NCI-H1436 treated with DMSO at 0.1 percent for 48 hours (cell line): ENCODE measurements at places on chromosomes 7 and 10.

- DNase-seq = no peak
These were observed 946.8 kb upstream of the POT1 start for GRCh38 chr7:125876431-125876830.

DNA sequence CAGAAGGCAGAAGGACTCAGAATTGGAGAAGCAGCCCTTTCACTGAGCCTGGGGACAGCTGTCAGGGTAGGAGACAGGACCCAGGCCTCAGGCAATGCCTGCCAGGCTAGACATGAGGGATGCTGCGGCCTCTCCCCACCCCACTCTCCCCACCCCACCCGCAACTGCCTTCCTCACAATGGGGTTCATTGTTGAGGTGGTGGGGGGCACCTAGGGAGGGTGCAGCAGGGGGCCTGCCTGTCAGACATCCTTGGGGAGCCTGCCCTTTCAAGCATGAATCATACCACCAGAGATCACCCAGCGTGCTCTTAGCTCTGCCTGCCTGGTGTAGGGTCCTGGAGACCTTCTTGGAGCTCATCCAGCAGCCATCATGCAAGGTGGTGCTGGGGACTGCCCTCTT, at the start of gene C10orf62:
Gene C10orf62 (plus strand): TSS at position 243 of the 400 bp plus-strand sequence. CDS start 177 bp downstream, outside the sequence.
- DNase-seq = no peak

GRCh38 chr10:60479305-60480020, 89.8 kb upstream of the ANK3 start:
- no peak for DNase-seq

GRCh38 chr7:31059551-31059950, 7.4 kb downstream of the ADCYAP1R1 start:
- no peak for DNase-seq

GRCh38 chr7:12493407-12493806, 77.1 kb upstream of the SCIN start:
- DNase-seq = no peak

- DNase-seq = no peak
These were observed 173.1 kb downstream of the KIAA1217 start for GRCh38 chr10:24382045-24382444.

DNA sequence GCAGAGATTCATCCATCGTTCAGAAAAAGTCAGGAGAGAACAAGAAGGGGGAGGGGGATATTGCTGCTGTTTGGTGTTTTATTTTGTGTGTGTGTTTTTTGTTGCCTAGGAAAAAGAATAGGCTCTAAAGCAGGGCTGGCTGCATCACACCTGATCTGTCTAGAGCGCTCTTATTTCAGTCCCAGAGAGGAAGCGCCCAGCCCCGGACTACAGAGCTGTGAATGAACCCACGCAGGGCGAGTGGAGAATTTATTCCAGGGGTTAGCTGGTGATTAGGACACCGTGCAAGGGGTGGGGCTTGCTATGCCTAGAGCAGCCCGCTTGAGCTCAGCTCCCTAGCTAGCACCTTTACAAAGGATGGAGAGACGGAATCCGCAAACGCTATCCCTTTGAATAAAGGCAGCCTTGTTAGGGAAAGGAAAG, 621 bp upstream of the FAM13C start:
- no peak for DNase-seq

DNA sequence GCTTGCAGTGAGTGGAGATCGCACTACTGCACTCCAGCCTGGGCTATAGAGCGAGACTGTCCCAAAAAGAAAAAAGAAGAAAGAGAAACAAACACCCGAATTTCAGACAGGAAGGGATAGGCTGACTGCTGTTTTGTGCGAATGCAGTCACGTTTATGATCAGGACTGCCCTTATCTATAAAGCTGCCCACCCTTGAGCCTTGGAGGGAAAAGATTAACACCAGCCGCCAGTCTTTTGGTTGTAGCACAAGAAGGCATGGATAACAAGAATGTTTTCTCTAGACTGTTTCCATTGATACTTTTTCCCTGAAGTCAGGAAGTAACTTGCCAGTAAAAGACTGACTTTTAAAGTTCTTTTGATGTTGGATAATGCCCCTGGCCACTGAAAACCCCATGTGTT, 314.0 kb downstream of the BICC1 start:
- no peak for DNase-seq

DNA sequence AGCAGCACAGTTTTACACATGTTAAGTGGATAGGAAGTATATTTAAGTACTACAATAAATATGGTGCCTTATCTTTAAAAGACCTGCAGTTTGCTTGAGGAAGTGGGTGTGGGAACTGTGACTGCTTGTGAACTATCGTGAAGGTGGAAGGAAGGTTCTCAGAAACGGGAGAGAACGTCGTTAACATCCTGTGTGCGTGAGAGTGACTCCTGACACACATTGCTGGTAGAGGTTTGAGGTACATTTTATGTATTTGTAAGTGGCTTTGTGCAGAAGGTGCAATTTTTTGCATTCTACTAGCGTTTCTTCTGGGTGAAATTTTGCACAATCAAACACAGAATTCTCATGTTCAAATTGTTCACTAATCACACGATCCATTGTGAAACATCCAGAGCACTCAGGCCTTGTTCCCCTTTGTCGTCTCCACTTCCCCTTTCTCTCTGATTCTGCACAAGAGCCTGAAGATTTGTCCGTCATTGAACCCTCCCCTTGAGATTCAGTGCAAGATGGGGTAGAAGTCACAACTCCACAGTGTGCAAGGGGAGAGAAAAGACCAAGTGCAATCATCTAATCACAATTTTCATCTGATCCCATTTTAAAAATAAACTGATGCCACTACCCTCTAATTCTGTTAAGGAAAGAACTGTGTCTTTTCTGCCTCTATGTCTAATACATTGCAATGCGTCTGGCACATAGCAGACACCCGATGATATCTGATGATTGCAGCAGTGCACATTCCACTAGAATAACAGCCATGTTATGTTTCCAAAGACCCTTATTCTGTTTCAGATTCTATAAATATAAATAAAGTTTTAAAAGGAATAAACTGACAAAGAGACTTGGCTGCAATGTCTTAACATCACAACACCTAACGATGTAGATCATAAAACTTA, 279.9 kb downstream of the NEBL start:
- no peak for DNase-seq

DNA sequence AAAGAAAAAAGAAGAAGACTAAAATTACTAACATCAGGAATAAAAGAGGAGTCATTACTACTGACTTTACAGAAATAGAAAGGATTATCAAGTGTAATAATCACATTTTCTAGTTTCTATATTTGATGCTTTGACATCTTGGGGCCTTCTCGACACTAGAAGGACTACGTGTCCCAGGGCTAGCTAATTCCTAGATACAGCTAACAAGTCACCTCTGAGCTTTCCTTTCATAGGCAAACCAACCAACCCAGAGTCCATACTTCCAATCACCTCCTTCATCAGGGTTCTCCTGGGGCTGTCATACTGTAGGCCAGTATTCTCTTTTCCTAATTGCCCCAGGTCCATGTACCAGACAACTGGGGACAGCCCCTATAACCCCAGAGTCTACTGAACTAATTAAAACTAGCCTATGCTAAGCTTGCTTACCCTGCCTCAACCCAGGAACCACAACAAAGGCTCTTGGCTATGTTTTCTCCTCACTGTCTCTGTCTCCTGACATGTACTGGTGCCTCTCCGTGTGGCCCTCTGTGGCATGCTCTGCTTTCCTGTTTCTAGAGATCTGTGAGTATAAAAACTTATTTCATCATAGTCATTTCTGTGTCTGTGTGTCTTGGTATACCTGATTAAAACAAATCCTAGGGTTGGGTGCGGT, 6.7 kb upstream of the PARP12 start:
- no peak for DNase-seq
